Activated CD4-positive, CD25-positive, alpha-beta regulatory T cell (primary cell): ENCODE measurements at places on chromosomes 3 and 15.

- no peak for DNase-seq
Observed at GRCh38 chr3:100155128-100155527, 40.8 kb upstream of the FILIP1L start.

DNA sequence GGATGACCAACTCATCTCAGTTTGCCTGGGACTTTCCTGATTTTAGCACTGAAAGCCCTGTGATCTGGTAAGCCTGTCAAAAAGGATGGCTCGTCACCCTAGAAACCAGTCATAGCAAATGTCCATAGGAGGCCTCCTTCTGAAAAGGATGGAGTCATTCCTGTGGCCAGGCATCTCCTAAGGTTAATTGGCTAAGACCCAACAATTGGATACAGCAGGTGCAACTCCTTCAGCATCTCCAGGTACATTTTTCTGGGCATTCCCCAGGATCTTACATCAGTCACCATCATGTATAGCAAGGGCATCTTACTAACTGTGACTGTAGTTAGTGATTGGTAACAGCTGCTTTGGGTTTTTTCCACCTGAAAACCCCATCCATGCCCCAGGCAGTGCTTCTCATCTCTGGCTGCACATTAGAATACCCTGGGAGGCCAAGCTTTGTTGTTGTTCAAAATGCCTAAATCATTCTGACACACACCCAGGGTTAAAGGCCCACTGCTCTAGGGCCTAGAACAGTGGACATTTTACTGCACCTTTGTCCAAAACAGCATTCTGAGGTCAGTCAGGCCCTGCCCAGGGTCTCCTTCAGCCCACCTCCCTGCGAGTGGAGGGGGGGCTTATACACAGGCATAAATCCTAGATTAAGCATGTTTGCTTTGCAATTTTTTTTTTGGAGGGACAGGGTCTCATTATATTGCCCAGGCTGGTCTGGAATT, 28.3 kb upstream of the GALNT15 start:
- no peak for DNase-seq

DNA sequence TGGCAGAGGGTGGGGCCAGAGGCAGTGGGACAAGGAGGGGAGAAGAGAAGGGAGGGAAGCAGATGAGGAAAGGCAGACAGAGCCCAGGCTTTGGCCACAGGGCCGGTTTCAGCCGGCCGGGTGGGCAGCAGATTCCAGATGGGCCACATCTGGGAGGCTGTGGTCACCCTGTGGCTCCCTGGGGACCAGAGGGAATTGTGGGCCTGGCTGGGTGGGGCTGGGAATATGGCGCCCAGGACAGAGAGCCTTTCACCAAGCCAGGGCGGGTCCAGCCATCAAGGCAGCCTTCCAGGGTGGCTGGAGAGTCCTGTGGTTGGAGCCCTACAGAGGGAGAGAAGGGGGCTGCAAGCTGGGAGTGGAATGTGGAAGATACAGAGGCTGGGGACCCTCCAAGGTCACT, 18.9 kb downstream of the PTH1R start:
- DNase-seq = no peak

GRCh38 chr15:35963326-35963725, 417.4 kb upstream of the DPH6 start:
- DNase-seq = no peak

DNA sequence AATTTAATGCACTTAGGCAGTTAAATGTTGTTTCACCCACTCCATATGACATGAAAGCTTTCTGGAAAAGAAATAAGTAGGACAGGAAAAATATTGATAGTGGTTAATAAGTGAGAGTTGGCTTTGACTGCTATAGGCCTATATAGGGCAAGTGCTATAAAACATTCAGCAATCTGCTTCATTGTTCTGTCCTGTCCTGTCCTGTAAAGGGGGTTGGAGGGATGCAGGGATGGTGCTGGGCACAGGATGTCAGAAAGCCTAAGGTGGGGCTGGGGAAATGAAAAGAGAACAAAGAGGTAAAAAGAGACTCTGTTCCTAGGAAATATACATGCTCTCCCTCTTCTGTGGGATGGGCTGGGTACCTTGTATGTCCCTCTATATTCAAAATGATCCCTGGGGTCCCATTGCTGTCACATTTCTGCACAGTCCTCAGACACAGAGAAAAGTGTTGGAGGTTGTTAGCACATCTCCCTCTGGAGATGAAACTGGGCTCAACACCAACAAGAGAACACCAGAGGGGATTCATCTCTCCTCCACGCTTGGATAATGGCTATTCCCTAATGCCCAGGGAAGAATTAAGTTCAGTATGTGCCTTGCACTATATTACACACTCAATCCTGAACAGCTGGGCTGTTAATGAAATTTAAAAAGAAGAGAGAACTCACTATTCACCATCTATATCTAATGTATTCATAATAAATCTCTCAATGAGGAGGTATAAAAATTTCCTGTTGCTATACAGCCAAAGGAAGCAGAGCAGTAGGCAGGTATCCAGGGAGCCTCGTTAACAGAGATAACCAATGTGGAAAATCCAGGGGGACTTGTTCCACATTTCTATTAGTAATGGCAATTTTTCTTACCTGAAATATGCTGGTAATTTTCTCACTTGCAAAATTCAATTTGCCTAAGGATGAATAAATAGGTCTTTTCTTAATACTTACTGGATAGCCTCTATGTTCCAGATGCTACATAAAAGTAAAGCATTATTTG, 108.1 kb upstream of the ZBED2 start:
- no peak for DNase-seq
